ENCODE measurements at places on chromosomes 11 and 22.

DNA sequence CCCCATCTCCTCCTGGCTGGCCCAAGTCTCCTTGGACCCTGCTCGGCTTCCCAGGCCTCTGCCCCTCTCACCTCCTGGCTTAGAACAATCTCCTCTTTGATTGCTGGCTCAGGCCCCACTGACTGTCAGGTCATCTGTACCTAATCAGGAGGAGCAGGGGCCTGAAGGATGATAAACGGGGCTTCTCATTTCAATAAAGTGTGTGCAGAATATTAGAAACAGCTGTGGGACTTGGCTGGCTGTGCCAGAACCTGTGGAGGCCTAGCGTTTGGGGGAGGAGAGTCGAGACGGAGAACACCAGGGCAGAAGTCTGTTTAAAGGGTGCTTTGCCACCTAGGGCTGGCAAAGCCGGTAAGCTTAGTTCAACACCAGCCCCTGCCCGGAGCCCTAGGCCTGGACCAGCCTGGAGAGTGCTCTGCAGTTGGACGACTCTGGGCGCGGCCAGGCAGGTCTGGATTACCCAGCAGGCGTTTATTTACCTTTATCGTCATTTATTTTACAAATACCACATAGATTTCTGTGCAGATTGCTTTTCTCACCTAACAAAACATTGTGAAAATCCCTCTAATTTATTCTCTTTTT is 10.1 kb upstream of the VSIG10L2 start:
- DNase-seq = peak; percentile 82

DNA sequence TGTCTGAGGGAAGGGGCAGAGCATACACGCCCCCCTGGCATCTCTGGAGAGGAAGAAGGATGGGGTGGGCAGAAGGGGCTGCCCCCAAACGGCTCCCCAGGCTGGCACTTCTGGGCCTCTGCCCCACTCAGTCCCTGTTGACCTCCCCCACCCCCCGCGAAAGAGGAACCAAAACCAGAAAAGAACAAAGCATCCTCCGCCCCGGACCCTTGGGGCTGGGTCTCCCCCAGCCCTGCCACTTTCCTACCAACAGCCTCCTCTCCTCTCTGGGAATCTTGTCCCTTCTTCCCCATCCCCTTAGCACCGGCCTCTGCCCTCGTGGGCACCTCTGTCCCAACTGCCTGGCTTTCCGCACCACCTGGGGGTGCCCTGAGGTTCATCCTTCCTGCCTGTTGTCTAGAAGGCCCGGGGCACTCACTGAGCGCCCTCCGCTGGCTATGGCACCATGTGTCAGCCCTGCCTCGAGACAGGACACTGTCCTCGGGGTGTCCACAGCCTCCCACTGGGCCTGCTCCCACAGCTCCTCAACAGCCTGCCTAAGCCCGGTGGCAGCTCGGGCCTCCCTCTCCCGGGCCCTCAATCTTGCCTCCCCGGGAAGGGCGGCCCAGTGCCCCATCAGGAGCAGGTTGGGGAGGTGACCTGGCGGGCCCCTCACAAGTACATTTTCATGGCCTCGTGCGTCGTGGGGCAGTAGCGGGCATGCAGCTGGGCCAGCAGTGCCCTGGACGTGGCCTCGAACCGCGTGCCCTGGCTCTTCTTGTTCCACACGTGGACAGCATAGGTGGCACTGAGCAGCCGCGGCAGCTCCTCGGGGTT is 28.2 kb downstream of the A4GALT start:
- DNase-seq = no peak

DNA sequence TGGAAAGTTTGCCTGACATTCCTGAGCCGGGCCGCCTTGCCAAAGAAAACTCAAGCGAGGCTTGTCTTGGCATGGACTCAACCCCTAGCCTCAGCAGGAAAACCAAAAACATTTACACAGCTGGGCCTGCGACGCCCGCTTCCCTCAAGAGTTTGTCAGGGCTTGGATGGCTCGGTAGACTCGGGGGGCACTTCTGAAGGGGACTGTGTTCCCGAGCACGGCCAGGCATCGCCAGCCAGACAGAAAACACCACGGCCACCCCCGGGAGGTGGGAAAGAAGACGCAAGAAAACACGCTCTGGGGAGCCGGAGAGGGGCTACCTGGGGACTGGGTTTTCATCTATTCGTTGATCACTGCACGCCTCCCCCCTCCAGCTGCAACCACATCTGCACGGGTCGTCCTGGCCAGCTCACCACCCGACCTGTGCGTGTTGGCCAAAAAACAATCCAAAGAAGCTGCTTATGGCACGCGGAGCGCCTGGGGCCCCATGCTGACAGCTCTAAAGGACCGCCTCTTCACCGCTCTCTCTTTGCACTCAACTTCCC is 380.7 kb downstream of the MN1 start:
- peak; percentile 95 for DNase-seq

DNA sequence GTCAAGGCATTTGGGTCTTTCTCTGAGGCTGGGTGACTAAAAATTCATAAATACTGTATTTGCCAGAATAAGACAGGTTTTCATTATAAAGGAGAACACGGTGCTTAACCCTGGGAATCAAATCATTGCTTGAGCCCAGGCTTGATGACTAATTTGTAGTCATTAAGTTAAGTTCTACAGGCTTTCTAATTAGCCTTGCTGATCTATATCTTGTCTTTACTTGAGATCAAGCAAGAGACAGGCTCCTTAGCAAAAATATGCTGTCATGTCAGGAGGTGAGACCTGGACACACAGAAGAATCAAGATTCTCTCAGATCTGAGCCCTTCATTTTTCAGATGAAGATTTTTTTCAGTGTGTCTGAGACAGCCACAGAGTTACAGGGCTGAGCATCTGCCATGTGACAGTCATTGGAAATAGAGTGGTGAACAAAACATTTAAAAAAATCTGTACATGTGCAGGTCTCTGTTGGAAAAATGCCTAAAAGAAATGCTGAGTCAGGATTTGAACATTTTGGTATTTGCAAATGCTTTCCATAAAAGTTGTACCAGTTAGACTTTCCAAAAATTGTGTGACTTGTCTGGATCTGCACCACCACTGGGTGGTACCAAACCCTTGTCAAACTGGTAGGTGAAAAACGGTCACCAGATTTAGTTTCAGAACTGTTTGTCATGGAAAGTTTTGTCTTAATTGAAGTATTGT is 14.6 kb downstream of the ACAT1 start:
- no peak for DNase-seq

- no peak for DNase-seq
Observed at GRCh38 chr11:1531449-1532013, 40.5 kb downstream of the DUSP8 start.

DNA sequence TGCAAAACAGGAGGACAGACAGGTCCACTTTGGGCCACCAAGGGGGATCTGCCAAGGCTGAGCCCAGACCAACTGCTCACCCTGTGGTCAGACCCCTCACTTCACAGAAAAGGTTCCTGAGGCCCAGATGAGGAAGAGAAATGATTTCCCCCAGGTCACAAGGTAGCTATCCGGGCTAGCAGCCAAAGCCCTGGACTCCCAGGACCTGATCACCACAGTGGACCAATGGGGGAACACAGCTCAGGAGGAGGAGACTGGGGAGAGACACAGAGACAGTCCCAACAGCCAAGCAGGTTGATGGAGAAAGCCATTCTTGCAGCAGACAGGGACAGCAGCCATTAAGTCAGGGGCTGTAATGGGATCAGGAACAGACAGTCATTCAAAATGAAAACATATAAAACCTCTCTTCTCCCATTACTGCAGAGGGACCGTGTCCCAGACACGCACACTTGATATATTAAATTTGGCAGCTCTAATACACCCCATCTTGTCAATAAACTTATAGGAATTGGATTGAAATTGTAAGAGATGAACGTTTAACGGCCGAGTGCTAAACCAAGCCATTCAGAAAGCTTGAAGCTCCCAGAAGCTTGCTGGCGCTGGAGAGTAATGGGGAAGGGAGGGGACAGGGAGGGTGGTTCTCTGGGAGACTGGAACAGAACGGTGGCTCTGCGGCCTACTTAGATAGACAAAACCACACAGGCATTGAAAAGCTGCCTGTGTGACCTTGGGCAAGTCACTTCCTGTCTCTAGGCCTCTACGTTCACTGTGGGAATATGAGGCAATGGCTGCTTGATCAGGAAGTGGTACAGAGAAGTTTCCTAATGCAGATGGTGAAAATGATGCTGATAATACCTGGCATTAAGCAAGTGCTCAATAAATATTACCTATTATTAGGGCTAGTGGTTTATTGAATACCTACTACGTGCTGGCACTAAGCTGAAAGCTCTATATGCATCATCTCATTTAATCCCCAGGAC is 16.0 kb downstream of the ZMAT5 start:
- no peak for DNase-seq

GRCh38 chr11:117387992-117388755 is 60.5 kb downstream of the CEP164 start:
- DNase-seq = no peak

DNA sequence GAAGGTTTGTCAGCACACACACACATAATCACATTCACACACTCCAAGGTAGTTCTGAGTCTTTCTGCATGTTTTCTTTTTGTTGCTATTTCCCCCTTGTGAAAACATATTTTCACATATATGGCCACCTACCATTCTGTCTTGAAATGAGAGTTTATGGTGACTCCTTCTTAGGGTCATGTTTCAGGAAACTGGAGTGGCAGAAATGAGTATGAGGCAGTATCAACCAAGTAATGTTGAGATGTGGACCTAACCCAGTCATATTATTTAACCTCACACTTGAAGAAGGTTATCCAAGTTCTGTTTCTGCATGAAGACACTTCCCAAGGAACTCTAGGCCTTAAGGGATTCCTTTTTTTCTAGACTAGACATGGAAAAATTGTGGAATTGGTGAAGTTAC is 481.4 kb downstream of the ETS1 start:
- DNase-seq = no peak

DNA sequence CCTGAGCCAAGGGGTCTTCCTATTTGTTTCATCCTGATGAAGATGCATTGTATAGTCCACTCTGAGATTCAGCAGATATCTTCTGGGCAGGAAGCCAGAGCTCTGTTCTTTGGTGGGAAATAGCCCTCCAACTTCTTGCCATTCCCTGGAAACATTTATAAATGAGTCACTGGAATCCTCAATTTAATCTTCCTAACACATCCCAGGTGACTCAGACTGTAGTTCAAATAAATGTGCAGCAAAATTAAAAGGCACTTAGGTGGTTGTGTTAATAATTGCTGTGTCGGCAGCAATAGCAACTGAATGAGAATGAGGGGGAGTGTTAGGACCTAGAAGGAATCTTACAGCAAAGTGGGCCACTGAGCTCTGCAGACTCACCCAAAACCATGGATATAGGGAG is 108.6 kb downstream of the INSC start:
- DNase-seq = no peak

DNA sequence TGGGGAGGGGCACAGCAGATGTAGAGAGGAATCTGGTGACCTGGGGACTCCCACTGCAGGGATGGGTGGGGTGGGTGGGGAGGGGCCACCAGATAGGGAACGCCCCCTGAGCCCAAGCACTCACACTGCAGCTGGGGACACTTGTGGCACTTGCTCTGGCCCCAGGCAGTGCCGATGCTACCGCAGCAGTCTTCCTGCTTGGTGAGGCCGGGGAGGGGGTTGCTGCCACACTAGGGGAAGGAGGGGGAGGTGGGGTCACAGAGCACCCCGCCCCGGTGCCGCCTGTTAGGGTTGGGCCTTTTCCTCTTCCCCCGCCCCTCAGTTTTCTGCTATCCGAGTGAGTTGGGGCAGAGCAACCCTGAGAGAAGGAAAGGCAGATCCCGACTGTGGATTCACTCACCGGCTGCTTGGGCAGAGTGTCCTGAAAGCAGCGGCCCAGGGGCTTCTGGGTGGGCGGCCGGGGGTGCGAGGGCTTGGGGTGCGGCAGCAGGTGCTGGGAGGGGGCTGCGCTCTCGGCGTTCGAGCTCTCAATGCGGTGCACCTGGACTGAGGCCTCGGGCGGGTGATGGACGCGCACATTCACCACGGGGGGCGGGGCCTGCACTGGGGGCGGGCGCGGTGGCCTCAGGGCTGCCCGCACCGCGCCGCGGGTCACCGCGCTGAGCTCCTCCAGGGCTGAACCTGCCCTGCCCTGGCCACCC is 4.7 kb downstream of the LTBP3 start:
- no peak for DNase-seq

DNA sequence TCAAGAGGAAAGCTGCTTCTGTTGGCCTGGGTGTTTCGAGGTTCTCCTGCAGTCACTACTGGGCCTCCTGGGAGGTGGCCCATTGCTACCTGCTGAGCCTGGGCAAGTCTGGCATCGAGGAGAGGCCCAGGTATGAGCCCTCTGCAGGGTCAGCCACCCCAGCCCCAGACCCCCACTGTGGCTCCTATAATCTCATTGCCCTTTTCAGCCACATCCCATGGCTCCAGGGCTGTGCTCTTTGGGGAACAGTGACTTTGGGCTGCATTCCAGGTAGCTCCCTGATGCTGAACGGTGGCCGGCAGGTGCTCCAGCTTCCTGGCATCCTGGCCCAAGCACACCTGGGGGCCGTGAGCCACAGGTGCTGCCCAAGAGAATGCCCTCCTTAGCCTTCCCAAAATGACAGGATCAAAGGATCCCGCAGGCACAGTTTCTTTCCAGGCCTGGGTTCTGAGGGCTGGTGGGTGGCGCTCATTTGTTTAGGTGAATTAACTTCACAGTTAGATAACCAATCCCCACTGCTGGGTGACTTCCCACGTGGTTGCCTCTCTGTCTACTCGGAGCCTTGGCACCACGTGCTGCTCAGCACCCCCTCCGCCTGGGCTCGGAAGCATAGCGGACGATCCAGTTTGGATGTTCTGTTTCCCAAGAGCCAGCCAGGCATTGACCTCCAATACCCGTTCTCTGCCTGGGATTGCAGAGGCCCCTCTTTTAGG is 97.4 kb downstream of the BCR start:
- DNase-seq = no peak

All from femur (tissue), 1 donor.